ENCODE measurements at places on chromosomes 1 and 21.

DNA sequence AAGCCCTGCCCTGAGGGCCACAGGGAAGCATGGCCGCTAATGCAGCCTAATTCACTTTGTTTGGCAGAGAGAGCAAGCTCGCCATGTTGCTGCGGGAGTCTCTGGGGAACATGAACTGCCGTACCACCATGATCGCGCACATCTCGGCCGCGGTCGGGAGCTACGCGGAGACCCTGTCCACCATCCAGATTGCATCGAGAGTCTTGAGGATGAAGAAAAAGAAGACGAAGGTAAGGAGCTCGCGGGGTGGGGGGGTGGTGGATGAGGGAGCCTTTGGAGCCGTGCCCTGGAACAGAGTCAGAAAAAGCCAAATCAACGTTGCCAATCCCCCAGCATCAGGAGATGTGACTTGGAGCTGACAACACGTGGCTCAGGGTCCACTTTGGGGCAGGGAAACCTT, 529.4 kb downstream of the KIF26B start:
- DNase-seq: no peak

GRCh38 chr1:59475737-59476136, 178.8 kb downstream of the FGGY start:
- DNase-seq: no peak

DNA sequence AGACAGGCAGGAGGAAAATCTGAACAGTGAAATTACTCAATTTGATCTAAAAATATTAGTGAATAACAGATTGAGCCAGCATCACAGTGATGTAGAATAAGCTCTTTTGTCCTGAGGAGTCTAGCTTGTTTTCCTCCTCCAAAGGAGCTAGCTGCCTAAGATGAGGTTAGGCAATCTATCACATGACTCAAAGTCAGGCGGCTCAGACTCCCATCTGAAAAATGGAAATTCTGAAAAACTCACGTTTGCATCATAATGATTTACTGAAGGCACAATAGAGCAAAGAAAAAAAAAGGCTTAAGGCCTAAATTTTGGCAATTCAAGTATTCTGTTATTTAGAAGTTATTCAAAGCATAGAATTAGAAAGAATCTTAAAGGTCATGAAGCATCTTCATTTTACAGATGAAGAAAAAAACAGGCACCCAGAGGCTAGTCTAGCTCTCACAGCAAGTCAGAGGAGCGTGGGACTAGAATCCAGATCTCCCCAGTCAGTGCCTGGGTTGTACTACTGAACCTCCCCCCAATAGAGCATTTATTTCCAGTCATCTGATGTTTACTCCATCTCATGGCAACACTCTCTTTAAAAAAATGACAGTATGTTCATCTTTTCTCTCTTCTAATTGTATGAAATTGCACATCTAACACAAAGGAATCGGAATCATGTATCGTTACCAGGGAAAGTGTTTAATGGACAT, 62.5 kb upstream of the ATF3 start:
- no peak for DNase-seq

GRCh38 chr1:2227346-2228156, 568 bp upstream of the SKI start:
- DNase-seq: peak; percentile 91

DNA sequence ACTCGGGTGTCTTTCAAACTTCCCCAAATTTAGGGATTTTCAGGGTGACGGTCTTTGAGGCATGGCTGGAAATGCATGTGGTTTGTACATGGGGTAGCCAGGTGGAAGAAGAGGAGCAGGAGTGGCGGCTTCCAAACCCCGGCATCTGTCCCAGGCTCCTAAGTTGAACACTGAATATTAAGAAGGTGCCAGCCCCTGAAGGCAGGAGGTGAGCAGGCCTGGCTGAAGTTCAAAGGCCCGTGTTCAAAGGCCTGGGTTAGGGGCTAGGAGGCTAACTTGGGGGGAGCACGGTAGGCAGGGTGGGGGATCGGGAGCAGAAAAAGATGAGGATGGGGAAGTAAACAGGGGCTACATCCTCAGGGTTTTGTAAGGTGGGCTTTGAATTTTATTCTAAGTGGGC, 42.8 kb downstream of the ELK4 start:
- no peak for DNase-seq

DNA sequence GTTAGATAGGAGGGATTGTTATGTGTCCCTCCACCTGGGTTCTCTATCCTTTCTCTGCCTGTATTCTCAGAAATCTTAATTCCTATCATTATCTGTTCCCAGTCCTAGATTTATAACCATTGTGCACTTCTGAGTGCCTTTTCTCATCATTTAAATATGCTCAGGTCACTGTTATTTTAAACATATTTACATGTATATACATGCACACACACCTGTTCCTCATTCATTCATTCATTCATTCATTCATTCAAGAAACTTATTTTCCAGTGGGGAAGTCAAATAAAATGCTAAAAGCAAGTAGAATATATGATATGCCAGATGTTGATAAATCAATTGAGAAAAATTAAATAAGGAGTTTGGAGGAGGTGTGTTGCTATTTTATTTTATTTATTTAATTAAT, 110.3 kb downstream of the NEK7 start:
- no peak for DNase-seq

DNA sequence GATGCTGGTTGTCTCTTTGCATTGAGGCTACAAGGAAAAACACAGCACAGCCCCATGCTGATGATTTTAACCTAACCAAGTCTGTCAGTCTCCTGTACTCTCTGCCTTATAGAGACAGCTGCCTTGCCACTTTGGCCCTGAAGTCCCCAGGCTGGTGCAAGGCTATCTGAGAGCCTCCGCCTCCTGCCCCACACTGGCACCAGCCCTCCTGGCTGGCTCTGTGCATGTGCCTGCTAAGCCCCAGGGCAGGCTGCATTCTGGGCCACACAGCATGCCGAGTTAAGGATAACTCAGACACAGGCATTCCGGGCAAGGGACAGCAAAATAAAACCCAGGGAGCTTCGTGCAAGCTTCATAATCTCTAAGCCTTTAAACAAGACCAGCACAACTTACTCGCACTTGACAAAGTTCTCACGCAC, 910 bp downstream of the RUNX1 start:
- no peak for DNase-seq

DNA sequence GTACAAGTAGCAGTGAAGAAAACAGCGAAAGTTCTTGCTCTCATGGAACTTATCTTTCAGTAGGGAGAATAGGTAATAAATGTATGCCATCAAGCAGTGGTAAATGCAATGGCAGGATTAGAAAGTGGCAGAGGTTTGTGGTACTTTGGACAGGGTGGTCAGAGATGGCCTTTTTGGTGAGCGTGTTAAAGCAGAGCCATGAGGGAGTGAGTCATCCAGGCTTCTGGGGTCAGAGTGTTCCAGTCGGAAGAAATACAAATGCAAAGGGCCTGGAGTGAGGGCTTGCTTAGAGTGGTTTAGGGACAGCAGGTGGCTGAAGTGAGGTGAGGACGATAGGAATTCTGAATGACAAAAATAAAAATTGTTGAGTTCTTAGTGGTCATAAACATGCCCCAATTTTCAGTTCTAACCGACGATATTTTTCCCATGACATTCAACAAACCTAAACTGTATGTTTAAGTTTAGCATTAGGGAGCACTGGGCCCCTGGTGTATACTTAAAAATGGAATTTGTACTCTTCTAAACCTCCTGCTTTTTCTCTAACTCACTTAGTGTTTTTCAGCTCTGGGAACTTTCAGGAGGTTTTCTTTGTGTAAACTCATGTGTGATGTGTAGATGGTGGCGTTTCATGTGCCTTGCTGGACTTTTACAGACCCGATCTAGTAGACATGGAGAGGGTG, 78.2 kb downstream of the MACF1 start:
- DNase-seq: no peak

GRCh38 chr1:222973561-222973960, 158.7 kb downstream of the DISP1 start:
- DNase-seq: no peak
